ENCODE measurements at places on chromosomes 11 and 22.
A peak's percentile ranks its signal among the peaks of the same experiment; 100 is the strongest.

- DNase-seq, result no peak
Observed at GRCh38 chr11:77093987-77094840, 8.4 kb upstream of the OMP start.

GRCh38 chr11:18307461-18308139 is 14.3 kb downstream of the HPS5 start:
- DNase-seq, result no peak

- DNase-seq, result peak; percentile 44
Observed at GRCh38 chr11:111541254-111542061, 938 bp downstream of the LAYN start.

DNA sequence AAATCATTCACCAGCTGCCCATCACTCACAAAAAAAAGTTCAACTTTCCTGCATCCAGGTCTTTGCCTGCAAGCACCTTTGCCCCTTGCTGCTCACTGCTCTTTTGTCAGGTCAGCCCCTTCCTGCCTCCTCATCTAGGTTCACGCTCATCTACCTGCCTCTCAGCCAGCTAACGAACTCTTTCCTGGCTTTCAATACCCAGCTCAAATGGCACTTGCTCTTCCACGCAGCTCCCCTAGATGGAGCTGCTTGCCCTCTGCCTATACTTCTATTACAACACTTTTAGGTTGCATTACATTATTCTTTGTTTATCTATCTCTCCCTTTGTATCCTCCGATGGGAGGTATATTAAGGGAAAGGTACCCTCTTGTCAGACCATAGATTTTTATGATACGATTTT is 78.9 kb upstream of the TBCEL start:
- no peak for DNase-seq

DNA sequence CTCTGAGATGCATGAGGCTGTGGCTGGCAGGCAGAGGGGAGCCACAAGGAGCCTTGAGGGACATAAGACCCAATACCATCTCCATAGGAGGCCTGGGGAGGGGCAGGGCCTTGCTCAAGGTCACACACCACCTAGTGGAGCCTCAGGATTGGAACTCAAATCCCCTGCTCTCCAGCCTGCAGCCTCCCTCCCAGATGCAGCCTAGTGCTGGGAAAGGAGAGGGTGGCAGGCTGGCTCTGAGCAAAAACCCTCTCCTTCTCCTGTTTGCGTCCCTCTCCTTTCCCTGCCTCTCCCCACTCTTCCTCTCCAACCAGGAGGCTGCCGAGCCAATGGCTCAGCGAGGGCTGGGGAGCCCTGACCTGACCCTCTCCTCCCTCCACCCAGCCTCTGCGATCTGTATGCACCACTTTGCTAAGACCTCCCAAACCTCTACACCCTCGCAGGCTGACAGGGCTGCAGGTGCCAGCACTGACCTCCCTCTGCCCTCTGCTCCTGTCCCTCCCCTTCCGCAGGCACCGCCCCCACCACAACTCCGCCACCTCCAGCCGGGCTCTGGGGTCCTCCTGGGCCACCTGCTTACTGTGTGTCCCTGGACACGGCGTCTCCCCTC is 14.7 kb downstream of the IGLL1 start:
- DNase-seq, result peak; percentile 33

- DNase-seq, result no peak
Observed at GRCh38 chr11:27085605-27086004, 45.0 kb downstream of the BBOX1 start.

GRCh38 chr11:87934182-87934581 is 241.1 kb downstream of the RAB38 start:
- DNase-seq, result no peak

DNA sequence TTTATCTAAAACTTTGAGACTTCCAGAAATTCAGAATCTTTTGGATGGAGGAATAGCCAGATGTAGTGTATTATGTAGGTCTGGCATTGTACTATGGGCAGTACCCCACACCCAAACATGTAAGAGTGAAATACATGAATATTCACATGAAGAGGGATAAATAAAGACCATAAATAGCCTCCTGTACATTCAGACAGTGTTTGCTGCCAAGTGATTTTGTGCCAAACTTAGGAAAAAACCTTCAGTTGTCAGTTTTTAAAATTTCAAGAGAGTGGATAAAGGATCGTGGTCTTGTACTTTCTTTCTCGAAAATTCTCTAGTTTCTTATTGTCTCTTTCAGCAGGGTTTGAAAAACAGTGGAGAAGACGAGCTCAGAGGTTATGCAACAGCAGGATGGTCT is 150.3 kb upstream of the LARGE1 start:
- no peak for DNase-seq

DNA sequence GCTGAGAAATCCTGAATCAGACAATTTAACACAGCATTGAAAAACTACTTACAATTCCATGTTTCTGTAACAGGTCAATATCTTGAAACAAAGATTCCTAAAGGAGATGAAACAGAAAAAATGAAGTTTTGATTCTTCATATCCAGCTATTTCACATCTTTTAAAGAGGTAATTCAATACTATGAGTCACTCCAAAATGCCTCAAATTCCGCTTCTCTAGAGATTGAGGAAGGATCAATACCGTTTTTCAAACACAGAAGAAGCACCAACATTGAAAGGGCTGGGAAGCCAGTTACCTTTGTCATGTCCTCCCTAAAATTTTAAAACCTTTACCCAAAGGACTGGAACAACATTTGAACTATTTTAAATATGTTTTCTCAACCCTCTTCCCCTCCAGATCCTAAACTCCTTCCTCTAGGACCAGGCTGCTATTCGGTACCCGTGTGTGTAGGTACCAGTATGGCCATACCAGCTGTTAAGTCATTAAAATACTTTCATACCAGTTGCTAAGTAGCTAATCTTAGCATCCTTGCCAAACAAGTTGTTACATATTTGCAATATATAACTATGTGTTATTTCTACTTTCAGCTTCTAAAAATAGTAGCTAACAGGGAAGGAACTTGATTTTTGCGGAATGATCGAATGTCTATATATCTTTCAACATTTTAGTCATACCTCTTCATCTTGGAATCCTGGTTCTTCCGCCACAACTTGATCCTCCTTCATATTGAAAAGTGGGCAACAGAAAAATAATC is 2.3 kb downstream of the DMC1 start:
- no peak for DNase-seq

- peak; percentile 100 for DNase-seq
Observed at GRCh38 chr11:27213232-27213660, 149.8 kb downstream of the CCDC34 start.

DNA sequence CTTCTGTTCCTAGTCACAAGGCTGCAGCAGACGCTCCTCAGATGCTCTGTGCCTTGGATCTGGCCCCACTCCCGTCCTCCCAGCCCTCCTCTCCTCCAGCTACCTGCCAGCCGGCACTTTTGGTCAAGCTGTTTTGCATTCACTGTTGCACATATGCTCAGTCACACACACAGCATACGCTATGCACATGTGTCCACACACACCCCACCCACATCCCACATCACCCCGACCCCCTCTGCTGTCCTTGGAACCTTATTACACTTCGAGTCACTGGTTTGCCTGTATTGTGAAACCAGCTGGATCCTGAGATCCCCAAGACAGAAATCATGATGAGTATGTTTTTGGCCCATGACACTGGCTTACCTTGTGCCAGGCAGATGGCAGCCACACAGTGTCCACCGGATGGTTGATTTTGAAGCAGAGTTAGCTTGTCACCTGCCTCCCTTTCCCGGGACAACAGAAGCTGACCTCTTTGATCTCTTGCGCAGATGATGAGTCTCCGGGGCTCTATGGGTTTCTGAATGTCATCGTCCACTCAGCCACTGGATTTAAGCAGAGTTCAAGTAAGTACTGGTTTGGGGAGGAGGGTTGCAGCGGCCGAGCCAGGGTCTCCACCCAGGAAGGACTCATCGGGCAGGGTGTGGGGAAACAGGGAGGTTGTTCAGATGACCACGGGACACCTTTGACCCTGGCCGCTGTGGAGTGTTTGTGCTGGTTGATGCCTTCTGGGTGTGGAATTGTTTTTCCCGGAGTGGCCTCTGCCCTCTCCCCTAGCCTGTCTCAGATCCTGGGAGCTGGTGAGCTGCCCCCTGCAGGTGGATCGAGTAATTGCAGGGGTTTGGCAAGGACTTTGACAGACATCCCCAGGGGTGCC is 109.8 kb downstream of the BCR start:
- DNase-seq, result peak; percentile 63

GRCh38 chr11:2290351-2290841 is 11.3 kb downstream of the C11orf21 start:
- DNase-seq, result peak; percentile 22

DNA sequence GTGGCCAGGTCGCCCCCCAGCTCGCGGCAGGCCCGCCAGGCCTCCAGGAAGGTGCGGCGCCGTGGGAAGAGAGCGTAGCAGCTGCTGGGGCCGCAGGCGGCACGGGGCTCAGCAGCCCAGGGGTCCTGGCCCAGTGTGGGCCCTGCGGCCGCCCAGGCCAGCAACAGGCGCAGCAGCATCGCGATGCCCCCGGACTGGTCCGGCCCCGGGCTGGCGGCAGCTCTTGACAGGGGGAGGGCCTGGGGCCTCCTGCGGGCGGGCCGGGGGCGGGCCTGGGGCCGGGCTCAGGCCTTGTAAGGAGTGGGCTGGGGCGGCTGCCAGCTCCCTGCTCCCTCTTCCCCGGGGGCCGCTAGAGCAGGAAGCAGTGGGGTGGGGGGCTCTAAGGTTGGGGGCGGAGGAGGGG is at the start of gene CD248:
Gene CD248 (minus strand): TSS at position 196 of the 403 bp plus-strand sequence. CDS start 17 bp downstream, at position 179.
- DNase-seq, result peak; percentile 92

DNA sequence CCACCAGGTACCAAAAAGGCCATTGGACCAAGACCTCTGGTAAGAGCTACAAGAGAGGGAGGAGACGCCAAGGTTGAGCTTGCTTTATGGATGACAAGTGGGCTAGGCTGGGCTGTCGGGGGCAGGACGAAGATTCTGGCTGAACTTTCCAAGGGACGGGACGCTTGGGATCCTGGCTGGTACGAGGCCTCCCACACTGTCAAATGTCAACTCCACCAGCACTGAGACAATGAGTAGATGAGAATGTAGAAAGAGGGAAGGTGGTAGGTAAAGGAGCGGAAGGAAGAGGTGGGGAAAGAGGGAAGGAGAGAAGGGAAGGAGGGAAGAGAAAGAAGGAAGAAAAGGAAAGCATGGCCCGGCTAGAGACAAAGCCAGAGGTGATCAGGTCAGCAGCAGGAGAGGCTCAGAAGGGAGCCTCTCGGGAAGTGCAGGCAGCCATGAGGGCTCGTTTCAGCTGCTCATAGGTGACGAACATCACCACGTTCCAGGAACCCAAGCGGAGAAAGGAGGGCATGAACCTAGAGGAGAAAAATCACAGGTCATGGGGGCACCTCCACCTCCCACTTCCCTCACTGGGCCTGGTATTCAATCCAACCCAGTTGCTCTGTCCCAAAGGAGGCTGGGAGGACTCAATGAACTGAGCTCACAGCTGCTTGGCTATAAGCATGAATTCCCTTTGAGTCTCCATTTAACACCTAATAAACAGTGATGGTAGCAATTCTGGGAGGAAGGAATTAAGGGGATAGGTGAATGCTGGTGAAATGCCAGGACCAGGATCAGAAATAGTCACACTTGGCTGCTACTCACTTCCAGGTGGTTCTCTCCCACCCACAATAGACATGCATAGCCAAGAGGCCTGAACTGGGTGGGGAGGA is 7.8 kb downstream of the UCP2 start:
- DNase-seq, result no peak

GRCh38 chr11:61489833-61490721 is 18.5 kb upstream of the LRRC10B start:
- peak; percentile 38 for DNase-seq

Measured in A673 (cell line).